Stimulated activated CD4-positive, alpha-beta T cell treated with anti-CD3 and anti-CD28 coated beads, TNF-alpha, amount 100 ng/mL, for 1 hour (primary cell): ENCODE measurements at places on chromosomes 5 and 9.

GRCh38 chr9:125523681-125524080, 183.3 kb downstream of the MAPKAP1 start:
- no peak for DNase-seq

- no peak for DNase-seq
These were observed 27.7 kb upstream of the GABRP start for GRCh38 chr5:170755679-170756456.

- no peak for DNase-seq
These were observed 32.1 kb upstream of the TCF7 start for GRCh38 chr5:134082264-134082992.

GRCh38 chr5:151096001-151096373, 15.2 kb upstream of the TNIP1 start:
- no peak for DNase-seq

- no peak for DNase-seq
These were observed 46.8 kb downstream of the SLC1A3 start for GRCh38 chr5:36653044-36653705.

- no peak for DNase-seq
These were observed 24.7 kb upstream of the RXRA start for GRCh38 chr9:134301387-134302129.

GRCh38 chr9:20225826-20226225, 396.5 kb downstream of the MLLT3 start:
- no peak for DNase-seq
